ENCODE measurements at places on chromosomes 12 and 14.

DNA sequence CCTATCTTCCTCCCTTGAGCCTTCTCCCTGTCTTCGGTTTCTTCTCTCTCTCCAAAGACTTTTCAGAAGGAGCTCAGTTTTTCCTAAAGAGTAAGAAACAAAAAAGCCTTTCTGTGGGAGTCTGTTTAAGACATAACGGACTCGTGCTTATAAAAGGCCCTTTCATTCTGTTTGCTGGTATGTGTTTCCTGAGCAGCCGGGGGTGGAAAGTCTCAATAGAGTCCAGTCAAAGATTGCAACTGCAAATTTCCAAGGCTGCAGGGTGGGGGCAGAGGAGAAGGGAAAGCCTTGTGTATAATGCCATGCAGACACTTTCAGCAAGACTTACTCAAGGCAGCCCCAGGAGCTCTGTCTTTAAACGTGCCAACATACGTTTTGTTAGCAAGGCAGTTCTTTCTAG lies 62.2 kb downstream of the GNG2 start:
- DNase-seq, result peak; percentile 6

- peak; percentile 25 for DNase-seq
Observed at GRCh38 chr14:32078023-32078857, 1.1 kb downstream of the ARHGAP5 start.

GRCh38 chr12:104063712-104064030 lies 660 bp upstream of the HCFC2 start:
- peak; percentile 36 for DNase-seq

DNA sequence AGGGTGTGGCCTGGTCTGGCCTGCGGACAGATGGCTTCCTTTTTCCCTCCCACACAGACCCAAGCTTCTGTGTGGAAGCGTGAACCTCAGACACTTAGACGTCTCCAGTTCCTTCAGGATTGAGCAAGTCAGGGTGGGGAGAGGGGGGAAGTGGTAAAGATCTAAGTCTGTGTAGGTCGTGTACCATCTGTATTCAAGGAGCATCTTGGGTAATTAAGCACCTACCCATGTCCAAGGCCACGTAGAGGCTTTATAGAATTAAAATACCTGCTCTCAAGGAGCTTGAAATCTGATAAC lies 1.7 kb downstream of the AVIL start:
- DNase-seq, result no peak

- no peak for DNase-seq
Observed at GRCh38 chr12:6303071-6303470, 7.4 kb upstream of the PLEKHG6 start.

DNA sequence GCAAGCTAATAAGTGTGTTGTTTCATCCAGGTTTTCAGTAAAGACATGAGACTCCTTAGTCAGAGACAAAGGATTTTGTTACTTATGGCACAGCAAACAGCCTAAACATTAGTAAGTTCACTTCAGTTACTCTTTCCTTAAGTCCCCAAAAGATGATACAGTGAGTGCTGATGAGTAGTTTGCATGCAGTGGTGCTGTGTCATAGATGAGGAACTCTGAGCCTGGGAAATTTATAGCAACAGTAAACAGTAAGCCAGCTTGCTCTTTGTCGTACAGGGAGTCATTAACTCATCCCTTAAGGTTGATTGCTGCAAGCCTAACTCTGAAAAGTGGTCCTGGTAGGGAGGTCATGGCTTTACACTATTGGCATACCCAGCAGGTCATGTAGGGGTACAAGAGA lies 208.6 kb upstream of the OR4E1 start:
- DNase-seq, result no peak

- DNase-seq, result no peak
Observed at GRCh38 chr14:76426161-76426696, 50.3 kb downstream of the ESRRB start.

GRCh38 chr14:91327661-91328312 lies 83.3 kb upstream of the GPR68 start:
- no peak for DNase-seq

DNA sequence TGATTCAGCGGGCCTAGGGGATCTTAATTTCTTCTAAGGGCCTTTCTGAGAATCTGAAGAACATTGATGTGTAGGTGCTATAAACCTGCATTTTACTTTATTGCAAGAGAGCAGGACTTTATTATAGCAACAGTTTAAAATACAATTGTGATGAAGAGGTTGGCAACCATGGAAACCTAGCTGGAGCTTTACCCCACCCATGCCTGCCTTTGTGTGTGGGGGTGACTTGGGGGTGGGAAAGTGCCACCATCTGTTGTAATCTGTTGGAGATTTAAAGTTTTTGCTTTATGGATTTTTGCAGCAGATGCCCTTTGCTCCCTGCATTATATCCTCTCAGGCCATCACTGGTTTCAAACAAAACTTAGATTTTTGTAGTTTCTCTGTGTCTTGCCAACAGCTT lies 64.6 kb downstream of the ATG14 start:
- DNase-seq, result no peak

DNA sequence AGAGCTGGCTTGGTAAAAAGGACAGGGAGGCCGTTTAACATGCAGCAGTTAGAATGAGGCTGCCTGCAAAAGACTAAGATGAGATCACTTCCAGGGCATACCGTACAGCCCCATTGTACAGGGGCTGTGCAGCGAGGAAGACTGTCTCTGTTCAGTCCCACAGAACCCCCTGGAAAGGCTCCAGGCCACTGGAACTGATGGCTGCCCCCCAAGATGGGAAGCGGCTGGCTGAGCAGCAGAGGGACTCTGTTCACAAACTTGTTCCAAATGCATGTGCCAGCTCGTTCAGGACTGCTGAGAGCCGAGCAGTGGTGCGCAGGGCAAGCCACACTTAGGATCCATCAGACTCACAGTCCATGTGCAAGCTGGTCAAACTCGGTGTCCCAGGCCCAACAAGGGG lies 82.9 kb downstream of the CHGA start:
- no peak for DNase-seq

- no peak for DNase-seq
Observed at GRCh38 chr12:26711072-26711471, 121.9 kb downstream of the ITPR2 start.

- DNase-seq, result no peak
Observed at GRCh38 chr12:54765652-54766051, 88.7 kb upstream of the MUCL1 start.

GRCh38 chr14:89855961-89856656 lies 98.4 kb downstream of the EFCAB11 start:
- peak; percentile 91 for DNase-seq

DNA sequence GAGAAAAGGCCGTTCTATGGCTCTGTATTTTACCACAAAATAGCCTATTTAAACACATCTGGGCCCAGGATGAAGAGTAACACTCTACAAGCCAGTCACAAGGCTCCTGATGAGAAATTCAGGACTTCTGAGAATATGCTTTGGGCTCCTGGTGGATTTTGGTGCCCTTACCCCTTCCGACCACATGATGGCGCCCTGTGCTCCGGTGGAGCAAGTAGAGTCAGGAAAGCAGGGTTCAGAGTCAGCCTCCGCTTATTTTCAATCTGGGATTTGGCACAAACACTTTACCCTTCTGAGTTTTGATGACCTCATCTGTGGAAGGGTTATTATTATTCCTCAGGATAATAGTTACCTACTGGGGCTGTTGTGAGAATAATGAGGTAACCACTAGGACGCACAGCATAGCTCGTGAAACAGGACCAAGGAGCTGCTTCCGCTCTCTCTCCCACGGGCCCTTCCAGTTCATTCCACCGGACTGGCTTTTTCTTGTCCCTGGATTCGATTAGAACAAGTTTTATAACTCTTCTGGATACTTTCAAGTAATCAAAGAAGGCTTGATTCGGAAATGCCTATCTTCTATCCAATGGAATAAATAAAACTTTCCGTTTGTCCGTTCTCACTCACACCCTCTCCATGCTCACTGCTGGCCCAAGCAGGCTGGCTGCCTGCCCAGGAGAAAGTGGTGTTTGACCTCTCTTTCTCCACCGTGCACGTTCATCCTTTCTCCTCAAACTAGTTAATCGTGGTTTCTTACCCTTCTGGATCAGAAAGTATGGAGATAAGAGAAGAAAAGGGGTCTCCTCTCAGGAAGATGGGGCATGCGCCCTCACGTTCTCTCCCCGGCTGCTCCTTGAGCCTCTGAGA lies 104.6 kb downstream of the GALC start:
- DNase-seq, result no peak

DNA sequence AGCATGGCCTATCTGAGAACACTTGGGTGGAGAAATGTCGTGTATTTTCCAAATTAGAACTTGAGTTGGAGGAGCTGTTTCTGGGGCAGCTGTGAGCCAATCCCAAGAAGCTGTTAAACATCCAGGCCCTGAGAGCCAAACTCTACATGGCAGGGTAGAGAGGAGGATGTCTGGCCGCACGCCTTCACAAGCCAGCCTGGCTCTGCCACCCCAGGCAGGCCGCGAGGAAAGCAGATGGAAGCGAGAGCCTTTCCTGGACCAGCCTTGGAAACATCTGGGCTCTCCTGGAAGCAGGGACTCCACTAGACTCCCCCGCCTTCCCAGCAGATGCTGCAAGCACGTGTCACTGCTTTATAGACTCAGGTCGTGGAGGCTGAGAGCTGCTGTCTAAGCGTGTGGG lies 312.8 kb upstream of the FKBP4 start:
- DNase-seq, result no peak

- no peak for DNase-seq
Observed at GRCh38 chr12:121934309-121934664, 15.9 kb downstream of the CFAP251 start.

Measured in fibroblast of upper back skin (primary cell).